NCI-H2081 (cell line): ENCODE measurements at places on chromosomes 5 and 9.

- no peak for DNase-seq
Observed at GRCh38 chr5:78821536-78822021, 163.5 kb downstream of the ARSB start.

DNA sequence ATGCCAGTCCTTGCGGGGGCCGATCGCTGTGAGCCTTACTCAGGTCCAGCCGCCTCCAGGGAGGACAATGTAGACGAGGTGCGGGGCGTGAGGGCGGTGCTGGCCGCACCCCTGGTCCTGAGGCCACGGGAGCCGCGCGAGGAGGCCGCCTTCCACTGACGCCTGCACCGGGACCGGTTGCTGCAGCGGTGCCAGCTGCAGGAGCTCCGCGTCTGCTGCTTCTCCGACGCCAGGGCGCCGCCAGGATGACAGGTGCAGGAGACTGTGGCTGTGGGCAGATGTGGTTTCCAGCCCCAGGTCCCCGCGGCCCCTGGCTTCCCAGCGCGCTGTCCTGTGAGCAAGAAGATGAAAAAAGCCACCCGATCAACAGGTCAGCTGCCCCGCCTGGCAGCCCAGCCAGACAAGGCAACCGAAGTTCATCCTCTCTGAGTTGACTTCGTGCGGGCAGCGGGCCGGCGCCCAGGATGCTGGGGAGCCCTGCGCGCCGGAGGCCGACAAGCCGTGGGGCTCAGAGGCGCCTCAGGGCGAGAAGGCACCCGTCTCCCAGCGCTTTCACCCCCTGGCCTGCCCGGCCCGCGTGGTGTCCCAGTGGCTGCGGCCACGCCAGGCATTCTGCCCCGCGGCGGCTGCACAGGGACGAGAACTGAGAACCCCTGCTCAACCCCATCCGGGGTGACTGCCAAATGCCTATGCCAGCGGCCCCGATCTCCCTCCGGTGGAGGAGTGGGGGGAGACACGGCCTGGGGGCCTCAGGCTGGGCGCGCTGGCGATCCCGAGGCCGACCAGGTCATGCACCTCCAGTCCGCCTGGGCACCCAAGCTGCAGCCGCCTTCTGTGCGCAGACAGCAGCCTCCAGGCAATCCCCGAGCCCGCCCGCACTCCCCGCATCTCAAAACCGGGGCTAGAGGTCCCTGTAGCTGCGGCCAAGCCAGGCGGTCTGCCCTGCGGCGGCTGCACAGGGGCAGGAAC is 43.4 kb upstream of the BICD2 start:
- DNase-seq, result peak; percentile 29

GRCh38 chr9:114015607-114016006 is 62.5 kb downstream of the AMBP start:
- DNase-seq, result no peak

- no peak for DNase-seq
Observed at GRCh38 chr5:149808264-149808982, 78.3 kb downstream of the PPARGC1B start.

GRCh38 chr9:127528422-127529251 is 77.3 kb downstream of the LRSAM1 start:
- DNase-seq, result no peak

GRCh38 chr9:121598167-121598964 is 53.1 kb upstream of the DAB2IP start:
- no peak for DNase-seq

DNA sequence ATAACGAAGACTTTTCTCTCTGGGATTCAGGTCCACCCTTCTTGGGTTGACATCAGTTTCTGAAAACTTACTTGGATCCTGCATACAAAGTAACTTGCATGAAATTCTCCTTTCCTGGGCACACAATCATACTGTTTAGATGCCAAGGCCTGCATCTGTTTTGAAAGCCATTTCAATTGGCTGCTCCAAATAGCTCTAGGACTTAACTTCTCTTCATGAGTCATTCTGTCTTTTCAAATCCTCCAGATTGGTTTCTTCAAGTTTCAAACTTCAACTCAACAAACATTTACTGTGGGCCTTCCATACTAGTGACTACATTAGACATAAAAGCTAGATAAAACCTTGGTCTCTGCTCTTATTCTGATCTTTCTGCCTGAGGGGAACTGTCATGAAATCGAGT is 54.8 kb upstream of the HMHB1 start:
- DNase-seq, result no peak

DNA sequence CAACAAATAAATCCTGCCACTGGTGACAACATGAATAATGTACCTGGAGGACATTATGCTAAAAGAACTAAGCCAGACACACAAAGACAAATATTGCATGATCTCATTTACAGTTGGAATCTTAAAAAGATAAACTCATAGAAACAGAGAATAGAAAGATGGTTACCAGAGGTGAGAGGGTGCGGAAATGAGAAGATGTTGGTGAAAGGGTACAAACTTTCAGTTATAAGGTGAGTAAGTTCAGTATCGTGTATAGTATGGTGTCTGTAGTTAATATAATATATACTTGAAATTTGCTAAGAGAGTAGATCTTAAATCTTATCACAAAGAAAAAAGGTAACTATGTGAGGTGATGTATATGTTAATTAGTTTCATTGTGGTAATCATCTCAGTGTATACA is 63.3 kb downstream of the PRRC1 start:
- DNase-seq, result no peak

- no peak for DNase-seq
Observed at GRCh38 chr9:107703651-107704050, 214.1 kb upstream of the KLF4 start.

DNA sequence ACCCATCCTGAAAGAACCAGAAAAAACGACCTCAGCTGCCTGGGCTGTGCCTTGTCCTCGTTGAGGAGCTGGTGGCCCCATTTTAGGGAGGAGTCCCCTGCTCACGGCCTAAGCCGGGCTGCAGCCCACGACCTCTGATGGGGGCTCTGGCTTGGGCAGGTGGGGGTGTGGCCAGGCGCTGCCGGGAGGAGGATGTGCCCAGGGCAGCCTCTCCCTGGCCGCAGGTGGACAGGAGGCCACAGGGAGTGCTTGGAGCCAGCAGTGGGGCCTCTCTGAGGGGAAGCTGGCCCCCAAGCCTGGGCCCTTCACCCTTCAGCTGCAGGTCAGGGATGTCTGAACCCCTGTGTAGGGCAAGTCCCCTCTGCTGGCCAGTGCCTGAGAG is 2.5 kb downstream of the DIPK1B start:
- DNase-seq, result no peak

GRCh38 chr9:69193685-69194032 is 19.6 kb downstream of the TJP2 start:
- peak; percentile 47 for DNase-seq

GRCh38 chr5:155898284-155898683 is 428.7 kb upstream of the SGCD start:
- DNase-seq, result no peak

- DNase-seq, result no peak
Observed at GRCh38 chr5:102583276-102584124, 84.7 kb upstream of the SLCO6A1 start.

- DNase-seq, result no peak
Observed at GRCh38 chr5:61941637-61942036, 364.4 kb upstream of the KIF2A start.

DNA sequence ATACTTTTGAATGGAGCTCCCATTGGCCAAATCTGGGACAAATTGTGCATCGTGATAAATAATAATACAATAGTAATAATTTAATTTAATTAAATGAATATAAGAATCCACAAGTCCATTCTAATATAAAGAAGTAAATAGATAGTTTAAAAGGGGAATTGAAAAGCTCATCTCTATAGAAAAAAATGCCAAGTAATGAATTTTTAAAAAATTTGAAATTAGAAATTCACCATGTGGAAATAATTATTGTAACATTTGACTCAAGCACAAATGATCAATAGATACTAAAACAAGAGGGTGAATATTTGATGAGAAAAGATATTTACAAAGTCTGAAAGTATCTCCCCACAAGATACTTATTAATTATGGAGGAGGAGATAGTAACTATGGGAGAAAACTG is 467.4 kb downstream of the CETN3 start:
- no peak for DNase-seq

DNA sequence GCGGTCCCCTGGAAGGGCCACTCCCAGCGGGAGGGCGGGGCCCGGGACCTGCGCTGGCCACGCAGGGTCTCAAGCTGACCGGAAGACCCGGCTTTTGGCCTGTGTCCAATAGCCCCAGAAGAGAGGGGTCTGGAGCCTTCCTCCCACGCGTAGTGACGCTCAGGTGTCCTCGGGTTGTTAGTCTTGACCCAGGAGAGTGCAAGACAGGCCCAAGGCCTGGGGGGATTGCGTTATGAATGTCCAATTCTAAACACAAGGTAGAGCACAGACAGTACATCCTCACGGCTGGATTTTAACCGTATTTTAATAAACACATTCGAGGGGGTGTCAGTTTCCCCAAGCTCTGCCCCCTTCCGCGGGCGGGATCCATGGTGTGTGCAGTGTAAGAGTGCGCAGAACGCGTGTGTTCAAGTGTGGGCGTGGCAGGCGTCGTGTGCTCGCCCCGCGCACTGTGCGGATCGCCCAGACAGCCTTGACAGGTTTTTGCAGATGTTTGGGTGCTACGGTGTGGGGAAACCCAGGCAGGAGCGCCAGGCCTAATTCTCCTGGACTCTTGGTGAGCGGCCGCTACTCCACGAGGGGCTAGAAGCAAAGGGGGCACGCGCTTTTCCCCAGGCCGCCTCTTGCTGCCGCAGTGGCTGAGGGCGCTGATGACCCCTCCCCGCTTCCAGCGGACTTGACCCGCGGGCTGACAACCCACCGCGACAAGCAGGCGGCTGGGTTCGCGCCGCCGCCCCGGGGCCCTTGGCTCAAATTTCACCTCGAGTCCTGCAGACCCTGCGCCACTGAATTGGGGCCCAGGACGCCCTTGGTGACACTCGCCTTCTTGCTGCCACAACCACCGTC is 6.1 kb upstream of the DMRT3 start:
- DNase-seq, result no peak

GRCh38 chr5:154756009-154756867 is 1.1 kb downstream of the LARP1 start:
- no peak for DNase-seq

- DNase-seq, result no peak
Observed at GRCh38 chr9:5352637-5353248, 13.1 kb upstream of the RLN1 start.
